Thoracic aorta (tissue), 2 donors: ENCODE measurements at places on chromosomes 12 and 14. TPM values are rescaled to one million over a fixed set of nuclear protein-coding genes. Genes with fewer than 3 reads are reported as not detected.

DNA sequence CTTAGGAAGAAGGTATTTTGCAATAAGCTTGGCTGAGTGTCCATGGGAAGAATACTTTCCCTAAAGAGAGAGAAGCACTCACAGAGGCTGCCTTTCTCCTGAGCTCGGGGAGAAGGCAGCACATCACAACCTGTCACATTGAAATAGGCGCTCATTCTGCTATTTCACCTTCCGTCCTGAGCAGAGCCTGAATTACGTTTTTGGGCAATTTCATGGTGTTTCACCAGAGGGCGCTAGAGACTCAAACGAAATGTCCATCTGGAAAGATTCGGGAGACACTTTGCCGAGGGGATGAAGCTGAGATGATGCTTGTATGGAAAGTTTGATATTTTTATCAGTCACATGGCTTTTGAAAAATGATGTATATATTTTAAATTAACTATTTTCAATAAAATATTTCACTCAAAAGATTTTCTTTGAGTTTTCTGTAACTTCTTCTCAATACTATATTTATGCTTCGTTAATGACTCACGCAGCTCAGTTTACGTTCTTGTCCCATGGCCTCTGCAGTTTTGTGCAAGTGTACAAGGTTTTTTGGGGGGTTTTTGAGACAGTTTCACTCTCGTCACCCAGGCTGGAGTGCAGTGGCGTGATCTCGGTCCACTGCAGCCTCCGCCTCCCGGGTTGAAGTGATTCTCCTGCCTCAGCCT, 17.4 kb upstream of the B4GALNT3 start:
- no peak for DNase-seq

The SRGAP1 gene
- 24.1 TPM for total RNA-seq

DNA sequence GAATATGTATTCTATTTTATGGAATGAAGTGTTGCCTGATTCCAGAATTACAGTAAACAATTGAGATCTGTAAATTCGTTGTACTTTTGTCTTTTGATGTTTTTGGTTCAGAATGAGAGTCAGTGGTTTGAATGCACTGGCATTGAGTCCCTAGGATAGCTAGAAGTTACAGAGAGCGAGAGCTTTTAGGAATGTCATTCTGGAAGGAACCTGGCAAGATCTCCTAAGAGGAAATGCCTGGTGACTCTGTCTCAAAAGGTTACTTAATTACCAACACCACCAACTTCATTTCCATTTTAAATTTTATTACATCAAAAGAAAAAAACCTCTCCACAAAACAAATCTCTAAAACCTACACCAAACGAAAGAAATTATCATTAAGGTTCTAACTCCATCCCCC, 6.0 kb upstream of the CEBPE start:
- DNase-seq = no peak

DNA sequence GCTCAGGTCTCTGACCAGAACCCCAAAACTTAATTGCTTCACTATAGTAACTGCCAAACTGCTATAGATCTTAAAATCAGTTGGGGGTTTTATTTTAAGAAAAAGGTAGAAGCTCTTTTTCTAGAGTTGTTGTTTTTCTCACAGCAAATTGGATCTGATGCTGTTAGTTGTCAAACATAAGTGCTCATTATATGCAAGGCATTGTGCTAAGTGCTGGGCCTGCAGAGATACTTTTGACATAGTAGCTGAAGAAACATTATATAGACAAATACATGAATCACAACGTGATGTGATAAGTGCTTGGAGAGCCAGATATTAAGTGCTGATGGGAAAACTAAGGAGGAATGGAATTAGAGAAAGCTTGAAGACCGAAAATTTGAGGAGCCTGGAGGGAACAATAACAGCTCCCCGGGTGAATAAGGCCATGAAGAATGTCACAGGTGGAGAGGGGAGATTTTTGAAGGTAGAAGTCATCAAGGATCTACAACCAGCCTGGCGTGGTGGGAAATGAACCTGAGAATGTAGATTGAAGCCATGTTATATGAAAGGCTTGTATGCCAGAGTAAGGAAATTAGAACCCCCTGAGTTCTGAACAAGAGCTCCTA, 126.5 kb downstream of the DYRK2 start:
- DNase-seq = no peak

The MSI1 gene
- total RNA-seq = not detected

GRCh38 chr14:78240567-78240966, 70.4 kb downstream of the NRXN3 start:
- DNase-seq = no peak

DNA sequence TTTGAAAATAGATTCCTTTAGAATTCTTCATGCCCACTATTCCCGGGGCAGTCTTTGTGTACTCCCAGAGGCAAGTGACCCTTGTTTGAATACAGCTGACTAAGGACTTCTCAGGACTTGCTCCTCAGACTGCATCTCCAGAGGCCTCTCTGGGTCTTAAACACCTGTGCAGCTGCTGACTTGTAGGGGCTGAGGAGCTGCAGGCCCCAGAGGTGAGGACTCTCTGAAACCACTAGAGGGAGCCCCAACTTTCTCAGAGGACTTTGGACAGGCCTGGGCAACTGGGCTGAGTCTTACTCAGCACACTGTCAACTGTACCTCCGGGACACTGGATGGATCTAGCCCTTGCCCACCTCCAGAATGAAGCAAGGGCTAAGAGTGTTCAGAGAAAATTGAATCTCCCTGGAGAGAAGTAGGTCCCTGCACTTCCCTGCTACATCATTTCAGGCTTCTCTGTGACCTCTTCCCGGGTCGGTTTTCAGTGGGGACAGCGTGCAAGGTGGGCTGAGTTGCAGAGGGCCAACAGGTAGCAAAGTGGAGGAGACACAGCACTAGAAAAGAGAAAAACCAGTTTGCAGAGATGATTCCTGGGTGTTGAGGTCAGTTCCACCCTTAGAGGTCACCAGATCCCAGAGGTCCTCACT, 164.6 kb downstream of the TMEM117 start:
- DNase-seq = no peak

DNA sequence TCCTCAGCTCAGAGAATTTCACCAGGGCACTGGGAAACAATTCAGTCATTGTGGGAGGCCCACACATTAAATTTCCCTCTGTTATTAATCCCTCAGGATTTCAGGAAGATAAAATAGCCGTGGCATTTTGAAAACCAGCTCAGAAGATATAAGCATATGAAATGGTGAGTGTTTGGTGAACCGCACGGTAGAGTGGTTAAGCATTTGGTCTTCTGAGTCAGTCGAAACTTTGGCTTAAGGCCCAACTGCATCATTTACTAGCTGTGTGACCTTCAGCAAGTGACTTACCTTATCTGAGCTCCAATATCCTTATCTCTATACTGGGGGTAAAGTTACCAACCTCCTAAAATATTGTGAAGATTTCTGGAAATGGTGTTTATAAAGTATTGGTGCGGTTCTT, 5.2 kb upstream of the VRK1 start:
- no peak for DNase-seq

- no peak for DNase-seq
Measured at GRCh38 chr12:75553398-75553797, 42.0 kb upstream of the KRR1 start.

The CHFR gene
- 72.3 TPM for total RNA-seq

The KITLG gene
- 19.4 TPM for total RNA-seq

The STX2 gene
- total RNA-seq = 27.9 TPM

The TSHR gene
- not detected for total RNA-seq

GRCh38 chr14:21039585-21040369, 2.4 kb upstream of the RNASE7 start:
- DNase-seq = no peak

- no peak for DNase-seq
Measured at GRCh38 chr14:22976620-22977433, 5.5 kb downstream of the AJUBA start.

The PTGR2 gene
- total RNA-seq = 4.3 TPM

The RBP5 gene
- not detected for total RNA-seq

DNA sequence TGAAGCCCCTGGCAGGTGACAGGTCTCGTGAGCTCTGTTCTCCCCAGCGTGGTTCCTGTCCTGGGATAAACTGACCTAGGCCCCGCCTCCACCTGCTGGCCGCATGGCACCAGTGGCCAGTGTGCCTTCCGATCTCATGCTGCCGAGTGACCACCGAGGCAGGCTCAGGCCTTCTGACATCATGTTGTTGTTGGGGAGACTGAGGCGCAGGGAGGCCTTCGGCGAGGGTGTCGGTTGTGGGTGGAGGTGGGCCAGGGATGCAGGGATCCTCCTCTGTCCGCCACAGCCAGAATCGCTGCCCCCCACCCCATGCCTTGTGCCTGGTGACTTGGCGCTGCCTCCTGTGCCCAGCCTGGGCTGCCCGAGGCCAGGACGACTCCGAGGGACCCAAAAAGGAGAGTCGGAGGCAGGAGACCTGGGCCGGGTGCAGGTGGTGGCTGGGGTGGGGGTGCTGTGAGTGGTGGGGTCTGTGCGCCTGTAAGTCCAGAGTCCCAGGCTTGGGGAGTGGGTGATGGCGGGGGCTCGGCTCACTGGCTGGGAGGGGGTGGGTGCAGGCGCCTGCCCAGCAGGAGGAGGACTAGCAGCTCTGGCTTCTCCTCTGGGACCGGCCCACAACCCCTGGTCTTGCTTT, 24.3 kb downstream of the ASPG start:
- no peak for DNase-seq

DNA sequence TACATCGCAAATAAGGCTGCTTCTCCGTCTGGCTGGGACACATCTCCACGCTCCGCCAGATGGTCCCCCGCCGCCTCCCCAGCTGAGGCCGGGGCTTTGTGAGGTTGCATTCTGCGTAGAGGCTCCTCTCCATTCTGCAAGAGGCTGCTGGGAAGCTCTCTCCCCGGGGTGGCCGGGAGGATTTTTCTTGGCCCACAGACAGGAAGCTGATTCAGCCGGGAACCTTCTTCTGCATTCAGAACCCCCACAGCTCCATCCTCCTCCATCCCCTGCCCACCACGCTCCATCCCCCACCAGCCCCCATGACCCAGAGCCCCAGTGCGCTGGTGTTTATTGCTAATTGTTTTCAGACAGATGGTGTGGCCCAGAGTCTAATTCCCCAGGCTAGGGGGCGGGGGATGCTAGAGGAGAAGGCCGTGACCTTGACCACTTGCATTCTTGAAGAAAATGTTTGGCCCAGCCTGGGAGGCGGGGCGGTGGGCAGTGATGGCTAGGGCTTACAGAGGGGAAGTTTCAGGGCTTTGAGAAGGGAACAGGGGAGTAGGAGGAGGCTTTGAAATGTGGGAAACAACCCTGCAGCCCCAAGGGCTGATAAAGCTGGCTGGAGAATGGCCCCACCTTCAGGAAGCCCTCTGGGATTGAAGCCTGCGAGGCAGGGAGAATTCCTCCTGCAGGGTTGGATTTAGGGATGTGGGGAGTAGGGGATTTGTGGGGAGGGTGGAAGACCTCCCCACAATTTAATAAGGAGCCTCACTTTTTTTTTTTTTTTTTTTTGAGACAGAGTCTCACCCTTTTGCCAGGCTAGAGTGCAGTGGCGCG, 88.5 kb upstream of the NCOR2 start:
- DNase-seq = no peak
